Frontal cortex (tissue), 4 donors: ENCODE measurements at places on chromosomes 3 and 15.

DNA sequence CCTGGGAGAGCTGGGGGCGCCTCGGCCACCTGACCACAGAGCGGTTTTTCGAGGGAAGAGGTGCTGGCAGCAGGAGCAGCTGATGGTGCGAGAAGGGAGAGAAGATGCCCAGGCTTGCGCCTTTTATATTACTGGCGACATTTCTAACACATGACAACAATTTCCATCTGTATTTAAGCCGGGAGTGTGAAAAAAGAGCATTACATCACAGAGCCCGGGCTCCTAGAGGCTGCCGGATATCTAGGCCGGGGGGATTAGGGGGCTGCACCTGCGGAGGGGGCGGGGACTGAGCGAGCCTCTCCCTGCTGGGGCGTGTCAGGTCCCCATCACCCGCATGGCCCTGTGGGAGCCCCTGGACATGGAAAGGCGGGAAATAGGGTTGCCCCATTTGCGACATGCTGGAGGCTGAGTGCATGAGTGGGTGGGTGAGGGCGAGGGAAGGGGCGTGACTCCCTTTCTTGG, 440.7 kb downstream of the MAGI1 start:
- no peak for DNase-seq

DNA sequence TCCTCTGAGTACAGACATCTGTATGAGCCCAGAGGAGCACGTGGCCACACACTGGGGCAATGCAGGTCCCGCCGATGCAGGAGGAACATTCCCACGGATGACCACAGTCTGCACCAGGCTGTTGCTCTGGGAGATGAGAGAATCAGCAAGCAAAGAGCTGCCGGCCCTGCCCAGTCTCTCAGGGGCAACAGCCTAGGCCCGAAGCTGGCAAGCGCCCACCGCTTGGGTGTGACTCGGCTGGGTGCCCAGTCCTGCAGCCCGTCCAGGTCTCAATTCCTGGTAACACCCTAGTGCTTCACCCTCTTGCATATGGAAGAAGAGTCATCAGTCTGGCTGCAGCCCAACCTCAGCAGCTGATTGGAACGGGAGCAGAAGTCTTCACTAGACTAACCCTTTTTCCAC, 153.7 kb upstream of the HES1 start:
- no peak for DNase-seq

- no peak for DNase-seq
Observed at GRCh38 chr15:52069559-52069958, 43.0 kb downstream of the BCL2L10 start.

DNA sequence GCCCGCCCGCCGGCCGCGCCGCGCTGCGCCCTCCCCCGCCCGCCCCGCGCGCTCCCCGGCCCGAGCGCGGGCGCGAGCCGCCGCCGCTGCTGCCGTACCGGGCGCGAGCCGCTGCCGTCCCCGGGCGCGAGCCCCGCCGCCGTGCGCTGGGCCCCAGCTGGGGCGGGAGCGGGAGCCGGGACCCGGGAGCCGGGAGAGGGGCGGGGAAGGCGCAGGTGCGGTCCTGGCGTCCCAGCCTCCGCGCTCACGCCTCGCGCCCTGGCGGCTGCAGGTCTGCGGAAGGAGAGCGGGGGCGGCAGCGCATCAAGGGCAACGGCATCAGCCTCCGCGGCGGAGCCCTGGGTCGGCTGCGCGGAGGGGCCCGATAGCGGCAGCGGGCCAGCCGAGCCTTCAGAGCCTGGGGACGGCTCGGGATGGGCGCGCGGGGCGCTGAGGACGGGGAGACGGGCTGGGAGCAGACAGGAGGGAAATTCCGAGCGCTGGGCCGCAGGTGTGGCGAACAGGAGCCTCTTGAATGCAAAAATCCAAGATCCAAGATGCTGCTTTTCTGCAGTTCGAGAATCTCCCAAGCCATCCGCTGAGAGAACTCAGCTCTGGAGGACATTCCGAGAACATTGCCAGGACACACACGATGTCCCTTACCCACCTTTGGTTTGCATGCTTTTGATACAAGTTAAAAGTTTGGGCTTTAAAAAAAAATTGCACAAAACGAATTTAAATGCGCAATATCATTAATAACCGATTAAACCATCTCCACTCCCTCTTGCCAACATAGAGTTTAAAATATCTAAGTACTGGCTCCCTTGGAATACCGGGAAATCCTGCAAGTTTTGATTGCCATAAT, 251.1 kb downstream of the TJP1 start:
- no peak for DNase-seq

DNA sequence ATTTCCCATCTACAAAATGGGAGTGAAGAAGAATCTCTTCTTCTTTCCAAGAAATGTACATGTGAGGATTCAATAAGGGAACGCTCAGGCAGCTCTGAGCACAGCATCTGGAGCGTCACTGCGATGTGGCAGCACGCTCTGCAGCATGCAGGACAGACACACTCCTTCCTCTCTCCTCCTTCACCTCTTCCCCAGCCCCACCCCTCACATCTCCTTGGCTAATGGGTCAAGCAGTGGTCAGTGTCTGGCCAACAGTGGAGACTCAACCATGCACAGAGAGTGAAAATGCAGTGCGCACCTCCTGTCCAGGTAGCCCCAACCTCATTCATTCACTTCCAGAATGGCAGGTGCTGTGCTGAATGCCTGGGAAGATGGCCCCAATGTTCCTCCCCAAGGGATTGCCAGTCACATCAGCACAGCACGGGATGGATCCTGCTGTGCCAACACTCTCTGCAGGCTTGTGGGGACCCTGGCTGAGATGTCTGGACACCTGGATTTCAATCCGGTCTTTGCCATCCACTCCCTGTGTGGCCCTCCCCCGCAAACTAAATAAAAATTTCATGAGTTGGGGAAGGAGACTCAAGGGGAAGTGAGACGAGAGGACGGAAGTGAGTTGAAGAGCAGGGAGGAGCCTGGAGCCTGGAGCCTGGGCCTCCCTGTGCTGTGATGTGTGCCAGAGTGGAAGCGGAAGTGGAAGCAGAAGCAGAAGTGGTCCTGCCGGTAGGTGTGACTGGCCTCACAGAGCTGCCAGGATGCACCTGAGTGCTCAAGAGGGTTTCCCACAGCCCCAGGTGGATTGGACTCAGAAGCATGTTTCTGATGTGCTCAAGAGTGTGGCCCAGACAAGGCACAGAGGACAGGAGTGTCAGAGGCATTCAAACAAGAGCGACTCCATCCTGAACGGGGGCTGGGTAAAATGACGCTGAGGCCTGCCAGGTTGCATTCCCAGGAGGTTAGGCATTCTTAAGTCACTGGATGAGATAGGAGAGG, 163.9 kb downstream of the SMAD6 start:
- no peak for DNase-seq

DNA sequence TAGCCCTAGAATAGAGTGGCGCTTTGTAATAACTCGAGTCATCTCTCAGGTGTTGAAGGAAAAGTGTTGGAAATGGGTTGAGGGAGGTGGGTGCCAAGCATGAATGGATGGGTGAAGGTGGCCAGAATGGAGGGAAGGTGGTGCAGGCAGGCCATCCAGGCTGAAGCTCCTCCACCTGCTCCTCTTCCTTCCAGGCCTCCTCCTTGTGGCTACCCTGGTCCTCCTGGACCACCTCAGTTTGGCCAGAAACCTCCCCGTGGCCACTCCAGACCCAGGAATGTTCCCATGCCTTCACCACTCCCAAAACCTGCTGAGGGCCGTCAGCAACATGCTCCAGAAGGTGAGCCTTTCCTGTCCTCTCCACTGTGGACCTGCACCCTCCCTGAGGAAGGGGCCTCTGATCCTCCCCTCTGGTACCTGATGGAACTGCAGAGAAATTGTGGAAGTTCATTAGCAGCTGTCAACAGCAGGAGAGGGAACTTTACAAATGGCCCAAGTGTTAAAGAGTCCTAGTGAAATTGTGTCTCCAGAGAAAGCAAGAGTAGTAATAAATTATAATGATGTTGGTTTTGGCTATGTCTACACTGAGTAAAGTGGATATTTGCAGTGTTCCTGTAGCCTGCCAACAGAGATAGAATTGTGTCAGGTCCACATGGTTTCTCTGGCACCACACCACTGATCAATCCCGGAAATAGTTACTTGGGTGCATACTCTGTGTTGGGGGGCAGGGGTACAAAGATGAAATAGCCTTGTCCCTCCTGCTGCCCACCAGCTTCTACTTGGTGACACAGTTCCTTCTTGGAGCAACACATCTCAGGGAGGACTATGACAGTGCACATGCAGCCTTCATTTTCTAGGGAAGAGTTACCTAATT, 1.6 kb downstream of the IL12A start:
- DNase-seq, result no peak
